Posterior cingulate gyrus (tissue), 11 donors: ENCODE measurements at places on chromosomes 5 and 9.

- no peak for DNase-seq
These were observed 6.0 kb upstream of the SLC9A3 start for GRCh38 chr5:530001-530955.

DNA sequence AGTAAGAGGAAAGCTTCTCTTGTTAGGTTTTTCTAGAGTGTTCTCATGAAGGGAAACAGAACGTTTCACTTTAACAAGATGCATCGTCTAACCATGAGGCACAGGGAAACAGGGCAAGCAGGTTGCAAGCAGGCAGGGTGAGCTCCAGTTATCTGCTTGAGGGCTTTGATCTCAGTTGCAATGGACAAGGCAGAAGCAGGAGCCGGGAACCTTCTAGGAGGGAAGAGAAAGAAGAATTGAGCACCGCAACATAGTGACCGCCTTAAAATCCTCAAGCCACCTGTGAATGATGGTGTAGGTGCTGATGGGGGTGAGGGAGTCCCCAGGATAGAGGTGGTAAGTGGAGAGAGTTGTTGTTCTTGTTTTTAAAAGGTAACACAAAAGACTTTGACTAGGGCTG lies 22.9 kb upstream of the ZSWIM6 start:
- DNase-seq = no peak

DNA sequence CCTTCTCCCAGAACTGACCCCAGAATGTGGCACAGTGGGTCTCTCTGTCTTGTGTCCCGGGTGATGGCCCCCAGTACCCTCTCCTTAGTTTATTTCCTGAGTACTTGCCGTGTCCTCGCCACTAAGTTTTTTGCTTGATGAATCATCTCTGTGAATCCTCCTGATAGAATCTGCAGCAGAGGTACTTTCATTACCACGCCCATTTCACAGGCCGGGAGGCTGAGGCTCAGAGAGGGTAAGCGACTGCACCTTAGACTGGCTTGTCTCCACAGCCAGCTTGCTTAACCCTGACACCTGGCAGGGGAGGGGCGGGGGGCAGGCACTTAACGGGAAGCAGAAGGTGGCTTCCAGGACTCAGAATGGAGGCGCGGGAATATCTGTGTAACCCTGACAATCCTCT lies 7.9 kb upstream of the IER5L start:
- DNase-seq = no peak

GRCh38 chr9:113646491-113646890 lies 183.0 kb downstream of the RGS3 start:
- no peak for DNase-seq

GRCh38 chr5:42020788-42021530 lies 95.9 kb downstream of the FBXO4 start:
- no peak for DNase-seq
